ENCODE measurements at places on chromosomes 4 and X.

- no peak for DNase-seq
Observed at GRCh38 chr4:184471881-184472613, 2.3 kb downstream of the IRF2 start.

DNA sequence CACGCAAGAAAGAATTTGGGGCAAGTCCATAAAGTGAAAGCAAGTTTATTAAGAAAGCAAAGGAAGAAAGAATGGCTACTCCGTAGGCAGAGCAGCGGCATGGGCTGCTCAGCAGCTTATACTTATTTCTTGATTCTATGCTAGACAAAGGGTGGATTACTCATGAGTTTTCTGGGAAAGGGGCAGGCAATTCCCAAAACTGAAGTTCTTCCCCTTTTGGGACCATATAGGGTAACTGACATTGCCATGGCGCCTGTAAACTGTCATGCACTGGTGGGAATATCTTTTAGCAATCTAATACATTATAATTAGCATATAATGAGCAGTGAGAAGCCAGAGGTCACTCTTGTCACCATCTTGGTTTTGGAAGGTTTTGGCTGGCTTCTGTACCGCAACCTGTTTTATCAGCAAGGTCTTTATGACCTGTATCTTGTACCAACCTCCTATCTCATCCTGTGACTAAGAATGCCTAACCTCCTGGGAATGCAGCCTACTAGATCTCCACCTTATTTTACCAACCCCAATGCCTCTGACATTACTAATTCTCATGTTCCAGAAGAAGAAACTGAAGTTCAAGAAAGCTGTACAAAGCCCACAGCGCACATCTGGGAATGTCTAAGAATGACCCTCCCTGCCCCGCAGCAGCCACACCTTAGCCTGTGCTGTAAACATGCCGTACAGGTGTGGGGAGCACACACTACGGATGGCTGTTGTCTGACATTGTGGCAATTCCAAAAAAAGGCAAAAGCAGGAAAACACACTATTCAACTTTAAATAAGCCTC lies 18.6 kb downstream of the RXFP1 start:
- DNase-seq: no peak

- no peak for DNase-seq
Observed at GRCh38 chrX:13102636-13103035, 58.2 kb upstream of the FAM9C start.

DNA sequence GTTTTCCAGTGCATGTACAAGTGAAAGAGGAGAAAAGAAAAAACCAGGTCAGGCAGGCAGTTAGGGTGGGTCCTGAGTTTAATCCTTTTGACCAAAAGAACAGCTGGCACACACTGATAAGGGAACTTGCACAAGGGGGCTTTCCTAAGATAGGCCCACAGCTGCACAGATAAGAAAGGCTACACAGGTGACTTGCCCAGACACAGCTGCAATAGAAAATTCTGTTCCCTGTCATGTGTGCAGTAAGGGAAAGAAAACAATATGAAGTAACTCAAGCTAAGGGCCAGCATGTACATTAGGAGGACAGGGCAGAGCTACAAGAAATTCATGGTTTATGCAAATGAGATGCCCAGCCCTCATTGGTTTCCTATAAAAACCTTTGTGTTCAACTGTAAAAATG lies 32.9 kb downstream of the LUZP4 start:
- DNase-seq: no peak

- DNase-seq: no peak
Observed at GRCh38 chr4:111610681-111611080, 534.6 kb upstream of the FAM241A start.

GRCh38 chr4:94649381-94650133 lies 108.2 kb upstream of the BMPR1B start:
- no peak for DNase-seq

DNA sequence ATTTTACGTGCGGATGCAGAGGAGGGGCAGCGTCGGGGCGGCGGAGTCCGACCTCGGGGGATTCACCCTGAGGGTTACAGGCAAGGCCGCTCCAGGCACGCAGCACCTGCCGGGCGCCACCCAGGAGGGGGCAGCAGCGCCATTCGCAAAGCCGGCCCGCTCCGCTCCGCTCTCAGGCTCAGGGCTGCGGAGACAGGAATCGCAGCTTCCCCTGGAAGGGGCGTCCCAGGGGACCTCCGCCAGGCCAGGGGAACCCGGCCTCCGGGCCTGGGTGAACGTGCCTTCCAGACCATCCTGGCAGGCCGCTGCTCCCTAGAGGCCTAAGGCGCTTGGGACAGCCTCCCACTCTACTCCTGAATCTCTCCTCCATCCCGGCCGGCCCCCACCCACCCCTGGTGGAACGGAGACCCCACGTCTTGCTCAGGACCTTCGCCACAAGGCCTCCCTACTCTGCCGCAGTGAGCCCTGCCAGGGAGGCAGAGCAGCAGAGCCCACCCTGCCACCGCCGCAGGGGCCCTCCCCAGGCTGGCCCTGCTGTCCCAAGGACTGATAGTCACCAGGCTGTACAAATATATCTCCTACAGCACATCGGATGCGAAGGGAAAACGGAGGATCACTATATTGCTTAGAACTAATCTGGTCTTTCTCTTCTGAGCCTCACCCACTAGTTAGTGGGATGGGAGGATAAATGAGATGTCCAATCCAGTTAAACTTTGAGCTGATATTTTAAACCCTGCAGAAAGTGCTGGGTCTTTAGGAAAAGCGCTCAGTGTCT lies 115.0 kb downstream of the SMIM20 start:
- DNase-seq: no peak

DNA sequence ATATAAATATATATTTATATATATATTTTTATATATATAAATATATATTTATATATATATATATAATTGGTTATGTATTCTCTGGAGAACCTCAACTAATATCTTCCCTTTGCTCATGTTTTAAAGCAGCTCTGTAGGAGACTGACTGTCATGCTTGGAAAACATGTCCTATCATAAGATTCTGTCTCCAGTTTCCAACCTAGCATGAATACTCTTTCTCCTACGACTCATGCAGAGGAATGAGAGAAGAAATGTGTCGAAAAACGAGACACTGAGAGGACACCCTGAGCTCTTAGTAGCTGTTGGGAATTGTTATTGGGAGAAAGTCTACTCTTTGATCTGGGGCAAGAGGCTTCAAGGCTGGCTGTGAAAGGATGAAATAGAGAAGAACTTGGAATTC lies 166.5 kb upstream of the SLIT2 start:
- DNase-seq: no peak

- DNase-seq: no peak
Observed at GRCh38 chr4:84796394-84796793, 170.1 kb downstream of the WDFY3 start.

GRCh38 chrX:75155827-75156525 lies at the start of gene ABCB7:
ABCB7 (minus strand) TSS chrX:75156283; CDS start chrX:75156272, 11 bp downstream.
- peak; percentile 46 for DNase-seq

GRCh38 chr4:83150653-83151330 lies 36.3 kb upstream of the PLAC8 start:
- no peak for DNase-seq

GRCh38 chr4:38765382-38765781 lies 17.4 kb downstream of the TLR10 start:
- no peak for DNase-seq

- DNase-seq: no peak
Observed at GRCh38 chrX:96425200-96425599, 259.4 kb upstream of the DIAPH2 start.

DNA sequence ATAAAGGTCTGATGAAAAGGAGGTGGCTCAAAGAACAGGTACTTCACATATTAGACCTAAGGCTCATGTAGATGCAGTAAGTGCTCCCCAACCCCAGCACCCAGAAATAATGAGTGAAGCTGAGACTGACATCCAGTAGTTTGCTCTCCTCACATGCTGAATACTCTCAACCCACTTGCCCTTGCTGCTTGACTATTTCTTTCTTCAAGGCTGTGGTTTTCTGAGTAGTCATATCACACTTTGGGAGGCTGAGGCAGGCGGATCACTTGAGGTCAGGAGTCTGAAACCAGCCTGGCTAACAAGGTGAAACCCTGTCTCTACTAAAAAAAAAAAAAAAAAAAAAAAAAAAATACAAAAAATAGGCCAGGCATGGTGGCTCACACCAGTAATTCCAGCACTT lies 51.5 kb upstream of the PRPS1 start:
- DNase-seq: no peak

DNA sequence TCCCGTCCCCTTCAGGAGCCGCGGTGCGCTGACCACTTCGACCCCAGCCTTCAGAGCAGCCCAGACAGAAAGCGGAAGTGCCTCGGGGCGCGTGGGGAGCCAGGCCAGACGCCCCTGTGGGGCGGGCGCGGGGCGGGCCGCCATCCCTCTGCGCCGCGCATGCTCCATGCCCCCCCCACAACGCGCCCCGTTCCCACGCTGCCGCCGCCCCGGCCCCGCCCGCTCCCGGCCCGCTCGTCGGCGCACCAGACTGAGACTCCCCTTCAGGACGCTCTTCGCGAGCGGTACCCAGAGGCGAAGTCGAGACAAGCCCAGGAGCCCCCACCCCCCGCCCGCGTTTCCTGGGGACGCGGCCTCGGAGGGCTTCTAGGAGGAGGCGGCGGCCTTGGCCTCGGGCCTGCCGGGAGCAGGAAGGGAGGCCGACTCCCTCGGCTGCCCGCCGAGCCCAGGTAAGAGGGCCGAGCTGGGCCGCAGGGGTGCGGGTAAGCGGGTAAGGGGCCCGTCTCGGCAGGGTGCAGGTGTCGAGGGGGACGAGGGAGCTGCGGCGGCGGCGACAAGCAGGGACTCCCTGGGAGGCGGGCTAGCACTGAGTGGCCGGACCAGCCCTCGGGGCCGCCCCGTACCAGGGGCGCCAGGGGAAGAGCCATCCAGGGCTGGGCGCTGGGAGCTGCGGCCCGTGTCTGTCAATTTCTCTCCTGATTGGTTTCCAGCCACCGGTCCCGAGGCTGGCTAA lies at the start of gene ZFP92:
Gene ZFP92 (plus strand): TSS at position 218 of the 733 bp plus-strand sequence. CDS start 6,851 bp downstream, outside the sequence.
- no peak for DNase-seq

GRCh38 chr4:87354168-87355102 lies 31.8 kb upstream of the HSD17B13 start:
- DNase-seq: no peak

DNA sequence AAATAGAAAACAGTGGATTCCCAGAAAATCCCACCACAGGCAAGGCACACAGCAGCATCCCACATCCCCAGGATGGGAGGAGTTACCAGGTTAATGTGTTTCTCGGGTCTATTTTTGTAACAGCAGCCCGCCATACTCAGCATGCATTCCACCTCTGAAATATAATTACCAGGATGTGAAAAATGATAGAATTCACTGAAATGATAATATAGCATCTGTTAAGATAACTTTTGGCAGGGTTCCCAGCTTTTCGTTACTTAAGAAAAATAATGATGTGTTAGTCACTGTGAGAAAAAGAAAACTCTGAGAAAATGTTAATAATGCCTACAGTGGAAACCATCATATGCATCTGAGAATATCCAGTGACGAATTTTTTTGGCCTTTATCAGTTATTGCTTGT lies 87.1 kb downstream of the VCX2 start:
- no peak for DNase-seq

GRCh38 chr4:145795521-145795920 lies 115.6 kb downstream of the C4orf51 start:
- no peak for DNase-seq

DNA sequence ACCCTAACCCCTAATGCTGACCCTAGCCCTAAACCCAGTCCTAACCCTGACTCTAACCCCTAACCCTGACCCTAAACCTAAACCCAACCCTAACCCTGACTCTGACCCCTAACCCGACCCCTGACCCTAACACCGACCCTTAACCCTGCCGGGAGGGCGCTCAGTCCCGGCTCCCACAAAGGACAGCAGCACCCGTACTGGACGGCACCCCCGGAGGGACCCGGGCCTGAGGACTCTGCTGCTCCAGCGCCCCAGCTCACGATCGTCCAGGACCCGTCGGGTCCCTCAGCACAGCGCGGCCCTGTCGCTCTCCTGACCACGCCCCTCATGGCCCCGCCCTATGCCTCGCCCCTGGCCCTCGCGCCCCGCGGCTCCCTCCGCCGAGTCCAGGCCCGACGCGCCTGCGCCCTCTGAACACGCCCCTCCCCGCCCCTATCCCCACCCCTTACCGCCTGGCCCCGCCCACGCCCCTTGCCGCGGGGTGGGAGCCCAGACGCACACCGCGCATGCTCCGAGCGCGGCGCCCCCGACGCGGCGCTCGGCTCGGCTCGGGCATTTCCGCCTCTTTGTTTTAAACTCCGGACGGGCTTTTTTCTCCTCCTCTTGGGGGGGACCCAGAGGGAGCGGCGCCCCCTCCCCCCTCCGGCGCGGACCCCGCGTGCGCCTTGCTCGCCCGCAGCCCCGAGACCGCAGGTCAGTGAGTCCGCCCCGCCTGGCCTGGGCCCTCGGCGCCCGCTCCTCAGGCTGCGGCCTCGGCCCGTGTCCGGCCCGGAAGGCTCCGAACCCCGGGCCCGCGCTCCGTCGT lies at the start of gene PCGF3:
Gene PCGF3 (plus strand): TSS at position 555 of the 805 bp plus-strand sequence. CDS start 27,849 bp downstream, outside the sequence.
- DNase-seq: peak; percentile 89

DNA sequence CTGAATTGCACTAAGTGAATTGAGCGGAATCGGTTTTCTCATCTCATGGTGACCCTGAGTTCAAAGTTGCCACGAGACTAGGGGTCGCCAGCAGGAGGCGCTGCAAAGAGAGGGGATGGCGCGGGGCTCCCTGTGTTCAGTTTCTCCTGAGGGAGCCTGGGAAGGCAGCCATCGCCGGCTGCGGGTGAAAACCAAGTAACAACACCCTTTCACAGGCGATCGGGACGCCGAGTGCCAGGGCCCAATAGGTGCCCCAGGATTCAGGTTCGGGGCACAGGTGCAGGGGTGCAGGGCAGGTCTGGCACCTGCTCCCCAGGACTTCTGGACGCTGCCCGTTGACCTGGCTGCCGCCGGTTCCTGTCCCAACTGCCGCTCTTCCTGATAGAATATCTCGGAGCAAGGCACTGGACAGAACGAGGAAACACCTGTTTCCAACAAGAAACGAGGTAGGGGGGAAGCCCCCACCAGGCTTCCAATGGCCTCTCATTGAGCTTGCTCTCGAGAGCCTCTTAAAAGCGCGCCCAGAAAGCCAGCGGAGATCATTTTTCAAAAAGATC lies 1.1 kb upstream of the FGF16 start:
- DNase-seq: no peak

DNA sequence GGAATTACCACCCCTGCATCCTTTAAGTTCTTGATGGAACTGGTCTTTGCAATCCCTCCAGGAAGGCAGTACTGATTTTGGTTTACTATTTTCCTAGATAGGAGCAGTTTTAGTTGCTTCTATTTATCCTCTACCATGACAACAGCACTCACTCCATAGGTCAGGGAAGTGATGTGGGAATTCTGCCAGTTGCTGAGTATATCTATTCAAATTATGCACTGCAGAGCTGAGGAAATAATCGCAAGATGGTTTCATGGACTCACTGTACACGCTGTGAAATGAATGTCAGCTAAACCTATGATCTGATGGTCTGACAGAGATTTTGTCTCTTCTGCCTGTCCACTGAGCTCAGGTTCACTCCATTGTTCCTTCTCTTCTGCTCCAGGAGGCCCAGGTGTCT lies 135.8 kb downstream of the FAAH2 start:
- DNase-seq: no peak
